ENCODE measurements at places on chromosomes 4 and X.

DNA sequence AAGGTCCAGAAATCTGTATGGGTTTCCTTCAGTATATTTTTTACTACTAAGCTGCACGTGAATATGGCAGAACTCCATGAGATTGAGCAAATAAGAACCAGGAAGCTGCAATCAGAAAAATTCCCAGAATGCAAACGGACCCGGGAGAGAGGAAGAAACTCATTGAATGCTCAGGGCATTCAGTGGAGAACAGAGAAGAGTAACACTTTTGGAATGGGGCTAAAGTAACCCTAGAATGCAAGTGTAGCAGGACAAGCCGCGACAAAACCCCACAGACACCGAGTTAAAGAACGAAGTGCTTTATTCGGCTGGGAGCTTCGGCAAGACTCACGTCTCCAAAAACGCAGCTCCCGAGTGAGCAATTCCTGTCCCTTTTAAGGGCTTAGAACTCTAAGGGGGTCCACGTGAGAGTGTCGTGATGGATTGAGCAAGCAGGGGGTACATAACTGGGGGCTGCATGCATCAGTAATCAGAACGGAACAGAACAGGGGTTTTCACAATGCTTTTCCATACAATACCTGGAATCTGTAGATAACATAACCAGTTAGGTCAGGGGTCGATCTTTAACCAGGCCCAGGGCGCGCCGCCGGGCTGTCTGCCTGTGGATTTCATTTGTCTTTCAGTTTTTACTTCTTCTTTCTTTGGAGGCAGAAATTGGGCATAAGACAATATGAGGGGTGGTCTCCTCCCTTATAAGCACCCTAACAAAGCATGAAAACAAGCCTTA lies 56.4 kb downstream of the RAB28 start:
- DNase-seq = no peak

DNA sequence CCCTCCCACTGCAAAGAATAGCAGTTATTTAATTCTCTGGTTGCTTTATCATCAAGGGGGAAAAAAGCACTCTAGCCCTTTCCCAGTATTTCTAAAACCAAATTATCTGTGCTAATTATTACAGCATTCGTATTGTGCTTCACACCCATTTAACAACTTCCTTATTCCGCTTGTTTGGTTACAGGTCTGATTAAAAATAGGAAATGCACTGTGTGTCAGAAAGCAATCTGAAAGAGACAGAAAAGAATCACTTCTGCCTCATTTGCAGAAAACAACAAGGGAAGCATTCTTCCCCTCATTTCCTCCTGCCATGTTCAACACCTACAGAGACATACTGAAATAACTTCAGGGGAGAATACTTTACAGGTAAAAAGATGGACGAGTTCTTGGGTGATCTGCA lies 114.9 kb upstream of the MAP3K15 start:
- no peak for DNase-seq

DNA sequence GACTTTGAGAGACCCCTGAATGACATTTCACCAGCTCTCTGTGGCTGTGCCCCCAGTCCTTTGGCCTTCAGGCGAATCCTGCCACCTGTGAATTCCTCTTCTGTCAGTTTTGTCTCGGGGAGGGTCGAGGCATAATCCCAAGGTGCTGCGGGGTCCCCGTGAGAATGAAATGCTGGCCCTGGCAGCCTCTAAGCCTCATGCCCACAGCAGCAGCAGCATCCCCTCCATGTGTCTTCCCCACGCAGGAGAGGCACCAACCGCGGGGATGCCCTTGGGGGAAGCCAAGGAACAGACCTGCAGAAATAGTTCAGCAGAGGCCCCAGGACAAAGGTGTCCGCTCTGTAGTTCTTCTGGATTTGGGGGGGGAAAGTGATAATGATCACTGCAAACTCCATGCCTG lies 104.8 kb downstream of the PHKA2 start:
- no peak for DNase-seq

DNA sequence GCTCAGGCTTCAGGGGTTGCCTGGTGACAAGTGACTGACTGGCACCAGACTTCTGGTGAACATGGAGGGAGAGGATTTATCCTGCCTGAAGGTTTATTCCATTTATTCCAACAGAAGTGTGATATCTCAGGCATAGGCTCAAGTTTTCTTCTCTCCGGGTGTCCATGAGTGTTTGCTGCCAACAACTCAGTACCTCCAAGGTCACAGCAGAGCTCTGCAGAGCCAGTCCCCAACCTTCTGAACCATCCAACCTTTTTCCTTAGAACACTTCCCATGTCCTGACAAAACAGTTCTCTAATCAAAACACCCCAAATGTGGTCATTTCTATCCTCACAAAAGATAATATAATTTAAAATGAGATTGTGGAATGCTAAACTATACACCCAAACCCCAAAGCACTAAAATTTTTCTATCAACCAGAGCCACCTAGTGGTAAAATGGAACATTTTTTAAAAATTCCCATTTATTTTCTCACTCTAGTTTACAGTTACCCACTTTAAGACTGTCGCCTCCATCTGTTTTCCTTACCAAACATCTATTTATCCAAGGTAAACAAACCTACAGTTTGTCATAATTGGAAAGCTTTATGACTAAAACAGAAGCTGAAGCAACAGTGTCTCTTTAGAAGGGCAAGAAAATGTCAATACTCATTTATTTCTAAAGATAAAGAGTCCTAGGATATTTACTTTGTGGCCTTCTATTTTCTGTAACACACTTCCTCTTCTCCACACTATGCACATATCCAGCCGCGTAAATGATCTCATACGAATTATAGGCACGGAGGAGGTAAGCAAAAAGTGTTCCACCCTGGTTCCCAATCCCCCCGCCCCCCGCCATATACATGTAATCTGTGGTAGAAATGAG lies 39.5 kb downstream of the TMEM154 start:
- DNase-seq = peak; percentile 54

DNA sequence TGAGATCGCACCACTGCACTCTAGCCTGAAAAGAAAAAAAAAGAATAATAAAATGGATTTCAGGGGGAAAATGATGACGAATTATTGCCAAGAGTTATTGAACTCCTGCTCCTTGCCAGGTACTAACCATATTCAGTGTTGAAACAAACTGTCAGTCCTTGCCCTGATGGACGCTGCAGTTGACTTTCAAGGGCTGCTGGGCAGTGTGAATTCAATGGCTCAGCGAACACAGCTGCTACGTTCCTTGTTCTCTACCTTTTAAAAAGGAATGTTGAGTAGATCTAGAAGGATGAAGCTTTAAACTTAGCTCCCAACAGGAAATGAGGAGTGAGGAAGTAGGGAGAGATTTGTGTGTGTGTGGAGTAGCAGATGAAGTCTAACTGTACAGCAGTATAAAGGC lies 2.7 kb downstream of the LIMCH1 start:
- DNase-seq = no peak

DNA sequence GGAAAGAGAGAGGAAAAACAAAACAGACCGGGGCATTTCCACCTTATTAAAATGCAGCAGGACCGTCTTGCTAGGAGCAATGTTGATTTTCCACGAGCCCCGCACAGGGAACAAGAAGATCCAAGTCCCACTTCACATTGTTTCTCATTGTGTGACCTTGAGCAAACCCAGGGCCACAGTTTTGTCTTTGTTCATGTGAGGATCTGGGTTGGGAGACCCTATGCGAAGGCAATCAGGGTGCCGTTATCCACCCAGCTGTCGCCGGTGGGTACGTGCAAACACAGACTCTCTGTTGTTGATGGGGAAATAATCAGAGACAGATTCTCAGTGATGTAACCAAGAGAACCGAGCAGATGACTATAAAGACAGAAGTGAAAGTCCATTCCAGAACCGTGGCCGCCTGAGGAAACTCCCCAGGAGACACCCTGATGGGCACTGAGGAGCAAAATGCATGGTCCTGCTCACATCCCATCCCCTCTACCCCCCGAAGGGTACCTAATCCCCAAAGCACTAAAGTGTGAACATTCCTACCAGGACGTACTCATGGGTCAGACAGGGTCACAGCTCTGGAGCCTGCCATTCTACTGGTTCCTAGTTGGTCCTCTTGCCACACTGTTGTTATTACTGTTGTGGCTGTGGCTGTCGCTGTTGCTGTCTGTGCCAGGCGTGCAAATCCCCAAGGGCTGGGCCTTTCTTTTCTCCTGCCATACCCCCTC lies 102.7 kb upstream of the RBPJ start:
- DNase-seq = peak; percentile 21

DNA sequence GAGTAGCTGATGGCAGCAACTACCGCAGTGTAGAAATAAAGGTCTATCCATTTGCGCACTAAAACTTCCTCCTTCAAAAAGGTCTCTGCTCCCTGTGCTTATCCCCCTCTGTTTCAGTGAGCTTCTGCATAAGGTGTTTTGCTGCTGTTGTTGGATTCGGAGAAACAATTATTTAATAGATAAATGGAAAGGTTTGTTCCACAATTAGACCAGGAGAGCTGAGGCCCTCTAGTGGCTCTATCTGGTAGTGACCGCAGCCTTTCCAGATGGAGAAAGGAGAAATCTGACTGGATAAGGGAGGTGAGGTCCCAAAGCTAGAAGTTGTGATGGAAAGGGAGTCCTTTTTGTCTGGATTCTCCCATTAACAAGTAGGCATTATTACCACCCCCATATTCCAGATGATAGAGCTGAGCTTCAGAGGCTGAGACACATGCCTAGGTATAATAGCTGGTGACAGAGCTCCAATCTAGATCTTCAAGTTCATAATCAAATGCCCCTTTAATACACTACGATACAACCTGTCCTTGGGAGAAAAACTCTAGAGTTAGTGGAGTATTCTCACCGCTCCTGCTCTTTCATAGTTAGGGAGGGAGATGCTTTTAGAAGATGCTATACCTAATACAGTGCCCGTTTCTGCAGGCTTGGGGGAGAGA lies 5.1 kb upstream of the GABRQ start:
- DNase-seq = peak; percentile 1

- no peak for DNase-seq
Measured at GRCh38 chr4:17823871-17824669, 13.3 kb downstream of the NCAPG start.

- no peak for DNase-seq
Measured at GRCh38 chrX:112380541-112381278, 298.1 kb upstream of the TRPC5 start.

- no peak for DNase-seq
Measured at GRCh38 chr4:13261486-13262257, 222.5 kb downstream of the RAB28 start.

DNA sequence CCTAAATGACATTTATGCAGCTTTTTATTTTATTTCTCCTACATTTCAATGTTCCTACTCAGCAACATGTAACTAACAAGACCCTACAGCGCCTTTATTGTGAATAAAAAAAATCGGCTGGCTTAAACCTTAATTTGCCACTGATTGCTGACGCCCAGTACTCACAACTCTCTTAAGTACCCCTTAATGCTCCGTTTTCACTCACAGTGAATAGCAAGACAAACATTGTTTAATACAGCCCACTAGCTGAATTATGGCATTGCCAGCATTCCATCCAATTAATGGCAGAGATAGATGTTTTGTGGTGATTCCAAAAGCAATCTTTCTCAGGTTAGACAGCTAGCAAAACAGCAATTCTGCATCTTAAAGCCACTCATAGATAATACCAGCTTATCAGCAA lies 61.1 kb downstream of the PPARGC1A start:
- no peak for DNase-seq

DNA sequence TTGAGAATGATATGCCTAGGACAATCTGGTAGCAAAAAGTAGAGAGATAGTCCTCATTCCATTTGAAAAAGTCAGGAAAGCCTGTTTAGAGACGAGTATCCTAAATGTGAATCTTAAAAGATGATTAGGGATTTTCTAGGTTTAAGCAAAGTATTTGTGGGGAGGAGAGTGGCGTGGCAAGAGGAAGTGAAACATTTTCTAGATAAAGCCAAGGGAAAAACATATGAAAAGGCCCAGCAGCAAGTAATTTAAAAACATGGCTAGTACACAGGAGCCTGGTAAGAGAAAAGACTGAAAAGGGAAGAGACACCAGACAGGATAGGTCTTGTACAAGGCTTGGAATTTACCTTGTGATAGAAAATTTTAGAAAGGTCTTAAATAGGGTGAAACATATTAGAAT lies 45.9 kb downstream of the CORIN start:
- DNase-seq = no peak

DNA sequence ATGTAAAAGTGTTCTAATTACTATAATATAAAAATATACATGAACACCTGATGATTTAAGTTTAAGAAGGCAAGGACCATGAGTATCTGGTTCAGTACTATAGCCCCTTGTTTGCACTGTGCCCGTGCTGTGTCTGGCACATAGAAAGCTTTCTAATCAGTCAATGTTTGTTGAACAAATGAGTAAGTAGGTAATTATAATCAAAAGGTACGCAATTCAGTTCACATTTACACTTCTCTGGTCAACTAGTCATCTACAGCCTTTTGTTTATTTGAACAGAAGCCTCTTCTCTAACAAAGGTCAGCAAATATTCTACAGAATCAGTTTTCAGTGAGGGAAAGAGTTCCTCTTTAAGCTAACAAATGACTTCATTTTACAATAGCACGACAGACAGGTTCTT lies 523.3 kb downstream of the SMARCA1 start:
- no peak for DNase-seq

DNA sequence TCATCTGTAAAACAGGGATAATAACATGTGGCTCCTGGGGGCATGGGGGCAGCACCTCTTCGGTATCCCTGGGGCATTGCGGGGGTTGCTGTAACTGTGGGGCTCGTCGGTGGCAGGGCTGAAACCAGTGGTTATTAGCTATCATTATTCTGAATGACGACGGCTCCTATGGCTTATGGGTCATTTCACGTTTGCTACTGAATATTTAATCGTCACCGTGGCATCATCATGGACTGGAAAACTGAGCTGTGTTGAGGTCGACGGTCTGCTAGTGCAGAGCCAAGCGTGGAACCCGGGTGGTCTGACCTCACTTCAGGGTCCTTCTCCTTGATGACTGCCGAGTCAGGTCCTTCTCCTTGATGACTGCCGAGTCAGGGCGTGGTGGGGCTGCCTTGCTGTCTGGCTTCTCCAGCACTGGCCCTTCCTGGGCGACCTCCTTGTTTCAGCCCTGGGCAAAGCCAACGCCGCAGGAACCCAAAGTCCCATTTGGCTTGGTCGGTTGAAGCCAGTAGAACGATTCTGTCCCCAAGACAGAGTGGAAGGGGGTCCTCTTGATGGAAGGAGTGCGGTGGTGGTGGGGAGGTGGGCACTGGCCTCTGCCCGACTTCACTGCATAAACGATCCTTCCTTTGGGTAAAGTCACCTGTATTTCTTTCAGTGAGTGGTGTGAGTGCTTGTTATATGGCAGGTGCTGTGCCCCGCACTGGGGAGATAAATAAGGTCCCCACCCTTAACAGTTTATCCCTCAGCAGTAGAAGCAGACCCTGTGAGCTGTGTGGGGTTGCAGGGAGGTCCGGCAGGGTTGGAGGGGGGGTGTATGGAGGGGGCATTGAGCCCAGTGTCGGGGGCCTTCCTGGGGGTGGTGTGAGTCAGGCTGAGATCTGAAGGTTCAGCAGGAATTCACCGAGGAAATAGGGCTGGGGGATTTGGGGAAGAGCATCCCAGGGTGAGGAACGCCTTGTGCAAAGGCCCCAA lies 40.8 kb downstream of the PSAPL1 start:
- DNase-seq = no peak

GRCh38 chr4:155339588-155339987 lies 37.2 kb downstream of the MAP9 start:
- no peak for DNase-seq

Measured in CD4-positive, alpha-beta T cell treated with Interleukin-17A for 1 hour (primary cell).